ENCODE measurements at places on chromosomes 2 and 18.

DNA sequence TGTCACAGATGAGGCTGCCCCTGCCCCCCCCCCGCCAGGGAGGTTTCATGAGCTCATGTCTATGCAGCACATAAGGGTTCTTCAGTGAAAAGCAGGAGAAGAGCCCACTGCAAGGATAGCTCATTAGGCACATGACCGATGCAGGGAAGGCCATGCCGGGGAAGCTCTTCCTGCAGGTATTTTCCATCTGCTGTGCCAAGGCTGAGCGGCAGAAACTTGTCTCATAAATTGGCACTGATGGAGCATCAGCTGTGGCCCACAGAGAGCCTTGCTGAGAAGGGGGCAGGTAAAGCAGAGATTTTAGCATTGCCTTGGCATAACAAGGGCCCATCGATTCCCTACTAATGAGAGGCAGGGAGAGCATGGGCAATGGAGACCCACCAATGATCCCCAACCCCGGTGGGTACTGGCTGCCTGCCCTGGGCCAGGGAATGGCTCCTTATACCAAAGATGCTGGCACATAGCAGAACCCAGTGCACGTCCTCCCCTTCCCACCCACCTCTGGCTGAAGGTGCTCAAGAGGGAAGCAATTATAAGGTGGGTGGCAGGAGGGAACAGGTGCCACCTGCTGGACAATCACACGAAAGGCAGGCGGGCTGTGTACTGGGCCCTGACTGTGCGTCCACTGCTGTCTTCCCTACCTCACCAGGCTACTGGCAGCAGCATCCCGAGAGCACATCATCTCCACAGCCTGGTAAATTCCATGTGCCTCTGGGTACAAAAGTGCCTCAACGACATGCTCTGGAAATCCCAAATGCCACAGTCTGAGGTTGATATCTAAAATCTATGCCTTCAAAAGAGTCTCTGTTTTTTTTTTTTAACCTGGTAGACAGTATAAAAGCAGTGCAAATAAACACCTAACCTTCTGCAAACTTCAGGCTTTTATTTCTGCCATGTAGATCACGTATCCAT, 41.4 kb downstream of the STEAP3 start:
- no peak for DNase-seq

DNA sequence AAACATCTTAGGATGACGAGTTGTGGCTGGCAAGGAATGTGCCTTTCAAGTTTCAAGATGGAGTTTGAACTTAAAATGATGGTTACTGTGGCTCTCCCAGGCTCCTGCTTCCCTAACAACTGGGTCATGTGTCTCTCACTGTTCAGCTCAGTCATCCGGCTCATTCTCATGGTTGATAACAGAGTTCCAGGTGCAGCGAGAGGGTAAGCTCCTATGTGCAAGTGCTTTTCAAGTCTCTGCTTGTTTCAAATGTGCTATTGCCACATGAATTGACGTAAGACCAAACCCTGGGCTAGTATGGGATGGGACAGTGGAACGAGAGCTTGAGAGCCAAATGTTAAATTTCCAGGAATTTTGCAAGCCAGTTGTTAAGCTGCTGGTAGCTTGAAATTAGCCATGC, 19.5 kb upstream of the PUM2 start:
- DNase-seq: no peak

- DNase-seq: no peak
Measured at GRCh38 chr2:215847718-215848117, 165.6 kb downstream of the MREG start.

DNA sequence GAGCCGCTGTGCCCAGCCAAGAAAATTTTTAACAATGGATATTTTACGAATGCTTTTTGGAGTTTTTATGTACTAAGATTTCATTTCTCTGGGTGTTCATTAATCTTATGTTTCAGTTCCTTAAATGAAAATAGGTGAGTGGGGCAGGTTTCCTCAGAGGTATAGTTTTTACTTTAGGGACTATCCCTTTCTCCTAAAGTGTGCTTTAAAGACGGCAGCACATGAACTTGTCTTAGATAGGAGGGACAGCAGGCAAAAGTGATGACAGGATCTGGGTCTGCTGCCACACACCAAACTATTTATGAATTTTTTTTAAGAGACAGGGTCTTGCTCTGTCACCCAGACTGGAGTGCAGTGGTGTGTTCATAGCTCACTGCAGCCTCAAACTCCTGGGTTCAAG, 8.0 kb upstream of the REL start:
- DNase-seq: no peak

GRCh38 chr2:234536178-234536965, 39.5 kb upstream of the ARL4C start:
- DNase-seq: no peak

GRCh38 chr2:29819570-29819969, 101.8 kb downstream of the ALK start:
- DNase-seq: no peak

- DNase-seq: peak; percentile 98
Measured at GRCh38 chr2:150487537-150488429, at the start of gene RND3. RND3 (minus strand) TSS chr2:150487667; CDS start chr2:150487417, 250 bp downstream.

DNA sequence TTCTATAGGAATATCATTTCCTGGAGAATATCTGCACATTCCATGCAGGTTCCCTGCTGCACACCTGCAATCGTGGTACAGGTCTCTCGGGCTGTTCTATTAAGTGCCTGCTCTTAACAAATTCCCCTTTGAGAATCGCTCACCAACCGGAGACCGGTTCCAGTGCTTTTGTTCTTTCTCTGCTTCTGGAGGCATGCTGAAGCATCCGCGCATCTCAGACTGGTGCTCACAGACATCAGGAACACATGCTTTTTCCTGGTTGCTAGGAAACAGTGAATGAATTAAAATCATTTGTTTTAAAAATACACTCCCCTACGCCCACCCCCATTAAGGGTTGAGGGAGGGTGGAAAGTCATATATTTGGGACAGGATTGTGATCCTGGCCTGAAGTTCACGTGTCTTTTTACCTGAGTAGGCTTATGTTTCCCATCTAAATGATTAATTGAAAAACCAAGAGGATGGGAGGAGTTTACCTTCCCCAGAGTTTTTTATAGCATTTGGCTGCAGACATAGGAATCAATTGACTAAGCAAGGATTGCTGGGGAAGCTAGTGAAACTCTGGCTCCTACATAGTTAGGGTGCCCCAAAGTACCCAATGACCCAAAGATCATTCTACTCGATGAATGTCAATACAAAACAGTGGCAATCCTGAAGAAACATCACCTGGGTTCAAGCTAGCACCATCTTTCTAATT, at the start of gene C2orf80:
C2orf80 (minus strand) TSS at position 221 of the 694 bp plus-strand sequence. CDS start 3,044 bp downstream, outside the sequence.
- DNase-seq: no peak

DNA sequence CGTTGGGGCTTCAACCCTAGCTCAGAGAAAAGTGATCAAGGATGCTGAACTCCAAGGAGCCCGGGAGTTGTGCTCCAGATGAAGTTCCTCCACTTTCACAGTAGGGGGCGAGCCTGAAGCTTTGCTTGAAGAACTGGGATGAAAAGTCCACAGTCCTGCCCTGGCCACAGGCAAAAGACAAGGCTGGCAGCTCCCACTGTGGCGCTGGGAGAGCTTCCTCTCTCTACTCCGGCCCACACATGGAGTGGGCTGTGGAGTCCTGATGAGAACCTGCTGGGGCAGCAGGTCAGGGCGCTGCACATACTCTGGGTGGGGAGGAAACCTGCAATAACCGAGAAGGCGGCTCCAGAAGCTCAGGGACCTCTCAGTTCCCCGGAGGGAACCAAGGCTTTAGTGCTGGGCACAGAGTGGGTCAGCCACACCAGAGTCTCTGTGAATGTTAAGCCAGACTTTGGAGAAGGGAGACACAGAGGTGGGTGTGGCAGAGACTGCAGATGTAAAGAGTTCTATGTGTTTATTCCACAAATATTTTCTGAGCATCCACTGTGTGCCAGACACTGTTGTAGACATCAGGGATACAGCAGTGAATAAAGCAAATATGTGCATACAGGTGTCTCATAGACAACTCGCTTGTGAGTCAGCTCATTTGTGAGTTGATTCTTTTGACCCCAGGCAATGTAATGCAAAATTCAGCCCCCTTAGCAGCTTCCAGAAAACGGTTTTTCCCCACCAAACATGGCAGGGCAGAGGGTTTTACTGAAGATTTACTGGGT, 48.0 kb upstream of the MRPL33 start:
- no peak for DNase-seq

DNA sequence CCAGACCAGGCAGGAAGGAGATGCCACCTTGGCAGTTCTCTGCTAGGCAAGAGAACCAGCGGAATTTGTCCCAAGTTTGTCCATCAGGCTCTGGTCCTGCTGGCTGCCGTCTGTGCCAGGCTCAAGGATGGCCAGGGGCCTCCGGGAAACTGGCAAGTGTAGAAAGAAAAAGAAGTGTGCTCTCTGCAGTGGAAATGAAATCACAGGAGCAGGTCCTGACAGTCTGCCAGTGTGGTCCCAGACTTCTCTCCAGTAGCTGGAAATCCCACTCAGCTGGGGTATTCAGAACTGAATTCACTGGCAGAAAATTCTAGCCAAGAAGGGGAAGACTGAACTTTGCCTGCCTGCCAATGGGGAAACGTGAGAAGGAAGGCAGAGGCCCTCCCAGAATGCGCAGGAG, 91.0 kb downstream of the STPG4 start:
- no peak for DNase-seq

GRCh38 chr18:35451032-35451431, 46.7 kb downstream of the INO80C start:
- no peak for DNase-seq

GRCh38 chr2:10196110-10196892, 73.8 kb downstream of the RRM2 start:
- DNase-seq: no peak

DNA sequence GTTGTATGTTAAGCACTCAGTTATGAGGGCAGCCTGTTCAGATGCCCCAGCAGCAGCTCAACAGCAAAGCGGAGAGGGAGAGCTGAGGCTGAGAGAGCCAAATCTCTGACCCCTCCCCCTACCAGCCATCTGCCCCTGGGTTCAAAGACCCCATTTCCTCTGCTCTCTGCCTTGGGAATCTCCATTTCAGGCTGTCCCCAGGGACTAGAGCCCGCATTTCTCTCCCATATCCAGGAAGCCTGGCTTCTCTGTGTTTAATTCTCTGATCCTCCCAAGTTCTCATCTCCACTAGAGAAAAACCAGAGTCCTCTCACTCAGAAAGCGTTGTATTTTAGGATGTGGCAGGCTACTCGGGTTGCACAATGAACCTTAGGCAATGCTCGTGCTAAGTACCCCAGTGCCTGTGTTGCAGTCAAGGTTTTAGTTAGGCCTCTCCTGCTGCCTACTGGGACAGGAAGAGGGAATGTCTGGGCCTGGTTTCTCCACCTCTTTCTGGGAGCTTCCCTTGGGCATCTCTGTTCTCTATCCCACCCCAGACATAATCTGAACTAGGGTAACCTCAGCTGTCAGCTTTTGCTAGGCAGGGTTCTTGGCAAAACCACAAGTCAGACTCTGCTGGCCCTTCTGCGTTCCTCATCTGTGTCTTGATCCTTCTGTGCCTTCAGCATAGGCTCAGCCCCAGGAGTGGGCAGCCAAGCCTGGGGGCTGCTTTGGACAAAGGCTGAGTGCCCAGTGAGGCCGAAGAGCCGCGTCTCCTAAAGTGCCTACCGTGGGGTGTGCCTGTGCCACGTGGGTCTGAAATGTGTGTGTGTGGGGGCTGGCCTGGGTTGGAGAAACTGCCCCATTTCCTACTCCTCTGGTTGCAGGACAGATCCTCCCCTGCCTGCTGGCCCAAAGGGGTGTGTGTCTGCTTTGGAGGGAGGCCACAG, 96.8 kb downstream of the STPG4 start:
- no peak for DNase-seq

- no peak for DNase-seq
Measured at GRCh38 chr2:235139956-235140800, 188.4 kb downstream of the SH3BP4 start.

GRCh38 chr18:47821314-47821713, 109.1 kb downstream of the SMAD2 start:
- DNase-seq: no peak

DNA sequence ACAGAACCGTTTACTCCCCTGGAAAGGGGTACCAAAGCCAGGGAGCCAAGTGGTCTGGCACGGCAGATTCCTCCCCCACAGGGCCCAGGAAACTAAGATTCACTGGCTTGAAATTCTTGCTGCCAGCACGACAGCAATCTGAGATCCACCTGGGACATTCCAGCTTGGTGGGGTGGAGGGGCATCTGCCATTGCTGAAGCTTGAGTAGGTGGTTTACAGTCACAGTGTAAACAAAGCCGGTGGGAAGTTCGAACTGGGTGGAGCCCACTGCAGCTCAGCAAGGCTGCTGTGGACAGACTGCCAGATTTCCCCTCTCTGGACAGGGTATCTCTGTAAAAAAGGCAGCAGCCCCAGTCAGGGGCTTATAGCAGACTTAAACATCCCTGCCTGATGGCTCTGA, 901.7 kb upstream of the LRRTM1 start:
- DNase-seq: no peak

DNA sequence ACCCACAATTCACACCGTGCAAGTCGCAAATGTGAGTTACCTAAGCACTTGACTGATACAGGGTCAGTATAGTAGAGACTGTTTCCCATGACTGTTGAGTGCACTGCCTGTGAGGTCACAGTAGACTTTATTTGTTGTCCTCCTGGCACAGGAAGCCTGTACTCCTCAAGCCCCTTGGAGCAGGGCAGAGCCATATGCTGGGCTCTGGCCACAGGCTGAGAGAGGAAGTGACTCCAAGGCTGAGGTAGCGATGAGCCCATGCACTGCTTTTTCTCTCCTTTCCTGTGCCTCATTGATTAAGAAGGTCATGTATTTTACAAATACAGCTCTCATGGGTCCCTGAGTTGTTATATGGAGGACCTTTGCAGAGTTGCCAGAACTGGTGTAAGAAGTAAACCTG, 287.7 kb downstream of the SRBD1 start:
- no peak for DNase-seq

DNA sequence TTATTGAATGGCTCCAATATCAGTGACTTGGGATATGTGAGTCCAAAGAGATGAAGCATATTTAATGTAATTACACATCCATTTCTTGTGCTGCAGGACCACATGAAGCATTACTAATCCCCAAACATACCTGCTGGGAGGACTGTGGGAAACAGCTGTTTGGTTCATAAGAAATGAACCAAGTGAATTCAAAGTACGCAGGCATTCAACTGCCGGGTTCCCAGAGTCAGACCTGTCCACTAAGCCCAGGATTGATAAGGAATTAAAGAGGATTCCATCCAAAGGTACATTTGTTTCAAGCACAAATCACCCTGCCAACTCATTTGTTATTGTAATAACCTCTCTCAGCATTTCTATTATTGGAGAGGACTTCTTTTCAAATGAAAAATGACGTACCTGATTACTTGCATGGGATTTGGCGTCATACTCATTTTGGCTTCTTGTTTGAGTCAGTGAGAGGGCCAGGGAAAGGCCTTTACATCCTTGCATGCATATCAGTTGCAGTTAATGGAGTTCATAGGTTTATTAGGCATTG, 230.7 kb downstream of the TXNL1 start:
- DNase-seq: no peak

GRCh38 chr18:23824240-23824639, 135.0 kb downstream of the LAMA3 start:
- no peak for DNase-seq

DNA sequence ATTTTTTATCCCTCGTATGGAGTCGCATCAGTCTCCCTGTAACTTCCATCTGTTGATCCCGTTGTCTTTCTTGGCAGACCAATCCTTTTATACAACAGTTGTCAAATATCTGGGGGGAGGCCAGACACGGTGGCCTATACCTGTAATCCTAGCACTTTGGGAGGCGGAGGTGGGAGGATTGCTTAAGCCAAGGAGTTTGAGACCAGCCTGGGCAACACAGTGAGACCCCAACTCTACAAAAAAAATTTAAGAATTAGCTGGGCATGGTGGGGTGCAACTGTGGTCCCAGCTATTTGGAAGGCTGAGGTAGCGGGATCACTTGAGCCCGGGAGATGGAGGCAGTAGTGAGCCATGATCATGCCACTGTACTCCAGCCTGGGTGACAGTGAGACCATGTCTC, 2.0 kb downstream of the XRCC5 start:
- DNase-seq: no peak

GRCh38 chr18:68221111-68221724, 493.7 kb downstream of the TMX3 start:
- DNase-seq: no peak

All from HS-5 (cell line).